ENCODE measurements at places on chromosomes 13 and 19. TPM values are rescaled to one million over a fixed set of nuclear protein-coding genes. Genes with fewer than 3 reads are reported as not detected.

The CEACAM21 gene
- not detected for total RNA-seq

GRCh38 chr19:6241056-6241455 lies 38.7 kb downstream of the MLLT1 start:
- no peak for DNase-seq

GRCh38 chr13:83827338-83827737 lies 54.9 kb downstream of the SLITRK1 start:
- DNase-seq = no peak

The RAP2A gene
- 29.1 TPM for total RNA-seq

The ZNF724 gene
- 0.95 TPM for total RNA-seq

The RUVBL2 gene
- total RNA-seq = 135 TPM

The ZNF576 gene
- total RNA-seq = 10.6 TPM
